ENCODE measurements at places on chromosomes 11 and 22. TPM values are rescaled to one million over a fixed set of nuclear protein-coding genes. Genes with fewer than 3 reads are reported as not detected.

The RFPL1 gene
- total RNA-seq, result not detected

- H3K27ac ChIP-seq, result no peak overlapping the region
- H3K4me3 ChIP-seq, result no peak overlapping the region
- peak; percentile 32 for DNase-seq
- H3K27me3 ChIP-seq, result peaks cover 13% of the 10 kb centered on the region
- H3K36me3 ChIP-seq, result no peaks in the 10 kb centered on the region
- H3K4me1 ChIP-seq, result peaks cover 9% of the 10 kb centered on the region
These were observed 13.1 kb downstream of the USP2 start for GRCh38 chr11:119368121-119369034.

DNA sequence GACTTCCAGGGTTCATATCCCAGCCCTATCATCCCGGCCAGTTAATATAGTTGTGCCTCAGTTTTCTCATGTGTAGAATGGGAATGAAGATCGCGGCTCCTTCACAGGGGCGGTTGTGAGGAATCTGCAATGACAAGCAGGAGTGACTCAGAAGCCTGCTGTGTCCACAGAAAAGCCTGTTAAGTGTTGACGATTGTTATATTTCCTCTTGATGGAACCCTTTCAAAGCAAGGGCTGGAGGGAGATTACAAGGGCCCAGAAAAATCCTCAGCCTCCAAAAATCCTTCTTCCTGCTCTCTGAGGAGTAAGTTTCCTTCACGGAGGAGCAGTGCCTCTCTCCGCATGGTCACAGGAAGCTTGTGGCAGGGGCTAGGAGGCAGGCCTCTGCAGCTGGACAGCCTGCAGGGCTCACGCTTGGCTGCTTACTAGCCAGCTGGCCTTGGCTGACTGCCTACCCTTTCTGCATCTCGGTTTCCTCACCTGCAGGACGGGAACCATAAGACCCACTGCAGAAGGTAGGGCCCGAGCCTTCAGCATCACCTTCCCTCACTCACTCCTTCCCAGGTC is 63.4 kb downstream of the CACNG2 start:
- H3K4me1 ChIP-seq, result no peaks in the 10 kb centered on the region
- peaks cover 88% of the 10 kb centered on the region for H3K27me3 ChIP-seq
- H3K36me3 ChIP-seq, result no peaks in the 10 kb centered on the region
- DNase-seq, result no peak

The RFPL3 gene
- total RNA-seq, result not detected

The CCDC90B gene
- total RNA-seq, result 21.8 TPM

- peaks cover 28% of the 10 kb centered on the region for H3K4me1 ChIP-seq
- no peak overlapping the region for H3K4me3 ChIP-seq
- H3K27me3 ChIP-seq, result no peaks in the 10 kb centered on the region
- no peak overlapping the region for H3K27ac ChIP-seq
These were observed 86.7 kb downstream of the APOL5 start for GRCh38 chr22:35804421-35804820.

The OR51I1 gene
- total RNA-seq, result not detected

DNA sequence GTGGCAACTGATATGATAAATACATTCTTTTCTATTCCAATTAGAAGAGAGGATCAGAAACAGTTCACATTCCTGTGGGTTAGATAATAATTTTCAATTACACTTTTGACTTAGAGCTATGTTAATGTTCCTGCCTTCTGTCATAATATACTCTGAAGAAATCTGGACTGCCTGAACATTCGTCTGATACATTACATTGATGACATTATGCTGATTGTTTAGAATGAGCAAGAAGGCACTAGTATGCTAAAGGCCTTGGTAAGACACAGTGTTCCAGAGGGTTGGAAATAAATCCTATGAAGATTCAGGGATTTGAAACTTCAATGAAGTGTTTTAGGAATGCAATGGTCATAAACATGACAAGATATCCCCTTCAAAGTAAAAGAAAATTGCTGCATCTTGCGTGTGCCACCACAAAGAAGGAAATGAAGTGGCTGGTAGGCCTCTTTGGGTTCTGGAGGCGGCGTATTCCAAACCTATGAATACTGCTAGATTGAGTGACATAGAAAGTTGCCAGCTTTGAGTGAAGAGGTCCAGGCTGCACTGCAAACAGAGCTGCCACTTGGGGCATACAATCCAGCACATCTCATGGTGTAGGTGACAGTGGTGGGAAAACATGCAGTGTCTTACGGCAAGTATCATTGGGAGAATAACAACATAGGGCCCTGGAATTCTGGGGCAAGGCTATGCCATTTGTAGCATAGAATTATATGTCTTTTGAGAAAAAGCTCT is 21.2 kb upstream of the PDE3B start:
- no peak overlapping the region for H3K4me3 ChIP-seq
- no peaks in the 10 kb centered on the region for H3K4me1 ChIP-seq
- no peak overlapping the region for H3K27ac ChIP-seq
- DNase-seq, result no peak

The LRRC56 gene
- 2.2 TPM for total RNA-seq

- no peak for DNase-seq
- no peak overlapping the region for H3K4me3 ChIP-seq
These were observed 2.9 kb downstream of the YPEL4 start for GRCh38 chr11:57646799-57647303.

- H3K4me3 ChIP-seq, result peak overlapping the region; percentile 83
- peaks cover 9% of the 10 kb centered on the region for H3K27me3 ChIP-seq
- DNase-seq, result no peak
- H3K4me1 ChIP-seq, result peaks cover 22% of the 10 kb centered on the region
- peaks cover 21% of the 10 kb centered on the region for H3K36me3 ChIP-seq
These were observed 35.2 kb upstream of the CREB3L1 start for GRCh38 chr11:46242041-46242951.

- peak overlapping the region; percentile 71 for H3K27ac ChIP-seq
- H3K27me3 ChIP-seq, result no peaks in the 10 kb centered on the region
- peaks cover 36% of the 10 kb centered on the region for H3K36me3 ChIP-seq
- peaks cover 20% of the 10 kb centered on the region for H3K4me1 ChIP-seq
- no peak for DNase-seq
These were observed 935 bp downstream of the LAMTOR1 start for GRCh38 chr11:72102162-72102561.

- DNase-seq, result no peak
- H3K4me1 ChIP-seq, result peaks cover 38% of the 10 kb centered on the region
- H3K36me3 ChIP-seq, result peaks cover 44% of the 10 kb centered on the region
- no peaks in the 10 kb centered on the region for H3K27me3 ChIP-seq
- peak overlapping the region; percentile 48 for H3K4me3 ChIP-seq
- H3K27ac ChIP-seq, result peak overlapping the region; percentile 92
These were observed 102.2 kb downstream of the BCR start for GRCh38 chr22:23282516-23282915.

The GUCD1 gene
- total RNA-seq, result 149 TPM

DNA sequence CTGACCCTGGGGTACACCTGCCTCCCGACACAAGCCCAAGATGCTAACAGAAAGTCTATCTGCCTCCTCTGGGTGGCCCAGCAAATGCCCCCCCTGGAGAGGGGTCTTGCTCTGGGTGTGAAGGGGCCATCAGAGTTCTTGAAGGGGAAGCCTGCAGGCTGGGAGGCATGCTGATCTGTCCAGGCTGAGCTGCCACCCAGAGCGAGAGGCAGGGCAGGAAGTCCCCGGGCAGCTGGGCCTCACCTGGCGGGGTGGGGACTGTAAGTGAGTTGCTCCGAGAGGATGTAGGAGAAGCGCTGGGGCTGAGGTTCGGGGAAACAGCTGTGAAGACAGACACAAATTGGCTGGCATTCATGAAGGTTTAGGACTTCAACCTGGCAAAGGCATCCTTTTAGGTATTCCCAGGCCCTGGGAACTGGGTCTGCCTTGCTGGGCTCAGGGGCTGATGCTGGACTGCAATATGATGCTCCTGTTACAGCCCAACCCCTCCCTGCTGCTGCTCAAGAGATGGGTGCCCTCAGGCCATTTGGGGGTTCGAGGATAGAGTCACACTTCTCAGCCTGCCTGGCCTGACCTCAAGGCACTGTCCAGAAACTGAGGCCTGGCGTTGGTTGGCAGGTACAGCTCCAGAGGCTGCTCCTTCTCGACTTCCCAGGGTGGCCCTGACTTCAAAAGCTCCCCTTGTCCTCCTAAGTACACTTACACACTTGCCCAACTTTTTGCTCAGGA is 60.2 kb upstream of the LYVE1 start:
- no peaks in the 10 kb centered on the region for H3K36me3 ChIP-seq
- peaks cover 18% of the 10 kb centered on the region for H3K27me3 ChIP-seq
- no peak overlapping the region for H3K27ac ChIP-seq
- H3K4me1 ChIP-seq, result no peaks in the 10 kb centered on the region
- DNase-seq, result no peak
- no peak overlapping the region for H3K4me3 ChIP-seq

GRCh38 chr11:77999446-78000030 is 5.1 kb upstream of the INTS4 start:
- no peak overlapping the region for H3K4me3 ChIP-seq
- H3K36me3 ChIP-seq, result peaks cover 4% of the 10 kb centered on the region
- H3K4me1 ChIP-seq, result peaks cover 8% of the 10 kb centered on the region
- no peaks in the 10 kb centered on the region for H3K27me3 ChIP-seq
- no peak for DNase-seq

GRCh38 chr11:65323813-65324212 is 9.1 kb downstream of the CDC42EP2 start:
- H3K4me1 ChIP-seq, result peaks cover 18% of the 10 kb centered on the region
- DNase-seq, result no peak
- H3K27me3 ChIP-seq, result no peaks in the 10 kb centered on the region
- H3K36me3 ChIP-seq, result peaks cover 81% of the 10 kb centered on the region
- no peak overlapping the region for H3K4me3 ChIP-seq
- peak overlapping the region; percentile 76 for H3K27ac ChIP-seq

The UBQLN3 gene
- not detected for total RNA-seq

The GRIK4 gene
- total RNA-seq, result not detected

- no peak overlapping the region for H3K27ac ChIP-seq
- H3K4me3 ChIP-seq, result no peak overlapping the region
- no peaks in the 10 kb centered on the region for H3K27me3 ChIP-seq
- no peaks in the 10 kb centered on the region for H3K4me1 ChIP-seq
- no peak for DNase-seq
These were observed 37.0 kb downstream of the LDLRAD3 start for GRCh38 chr11:35980686-35981390.

GRCh38 chr11:50192743-50193142 is 160.1 kb downstream of the OR4C45 start:
- H3K27me3 ChIP-seq, result no peaks in the 10 kb centered on the region
- H3K4me3 ChIP-seq, result no peak overlapping the region

- no peak overlapping the region for H3K27ac ChIP-seq
- no peak for DNase-seq
- no peaks in the 10 kb centered on the region for H3K27me3 ChIP-seq
- no peak overlapping the region for H3K4me3 ChIP-seq
These were observed 9.6 kb downstream of the SSTR3 start for GRCh38 chr22:37202716-37203115.

DNA sequence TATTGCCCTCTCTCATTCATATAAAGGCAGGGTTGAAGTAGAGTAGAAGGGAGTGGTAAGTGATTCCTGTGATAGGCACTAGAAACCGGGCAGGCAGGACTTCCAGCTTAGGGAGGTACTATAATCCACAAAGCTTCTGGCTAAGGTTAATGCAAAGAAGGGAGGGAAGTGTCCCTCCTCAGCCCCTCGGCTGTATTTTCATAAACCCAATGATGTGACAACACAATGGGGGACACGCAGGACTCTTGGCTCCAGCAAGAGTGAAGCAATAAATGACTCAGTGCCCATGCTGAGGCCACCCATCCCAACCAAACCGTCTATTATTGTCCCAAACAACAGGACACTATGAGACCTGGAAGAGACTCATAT is 90.7 kb downstream of the ETS1 start:
- peak overlapping the region; percentile 52 for H3K4me3 ChIP-seq
- peaks cover 66% of the 10 kb centered on the region for H3K4me1 ChIP-seq
- peaks cover 11% of the 10 kb centered on the region for H3K36me3 ChIP-seq
- H3K27me3 ChIP-seq, result no peaks in the 10 kb centered on the region
- peak overlapping the region; percentile 86 for H3K27ac ChIP-seq
- DNase-seq, result peak; percentile 34

DNA sequence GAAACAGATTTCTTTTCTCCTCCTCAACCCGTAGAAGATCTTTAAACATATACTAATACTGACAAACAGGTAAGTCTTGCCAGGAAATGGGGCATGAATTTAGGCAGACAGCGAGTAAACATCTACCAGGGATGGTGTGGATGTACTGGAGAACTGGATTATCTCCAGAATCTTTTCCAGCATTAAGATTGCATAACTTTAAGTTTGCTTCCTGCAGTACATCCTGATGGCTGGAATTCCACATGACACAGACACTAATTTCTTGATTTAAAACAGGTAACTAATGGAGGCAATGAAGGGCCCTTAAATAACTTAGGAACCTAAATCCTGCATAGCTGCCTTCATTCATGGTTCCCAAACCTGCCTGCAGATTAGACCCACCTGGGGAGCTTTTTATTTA is 40.7 kb downstream of the JHY start:
- no peak overlapping the region for H3K4me3 ChIP-seq
- no peak overlapping the region for H3K27ac ChIP-seq
- H3K4me1 ChIP-seq, result no peaks in the 10 kb centered on the region
- H3K27me3 ChIP-seq, result no peaks in the 10 kb centered on the region

DNA sequence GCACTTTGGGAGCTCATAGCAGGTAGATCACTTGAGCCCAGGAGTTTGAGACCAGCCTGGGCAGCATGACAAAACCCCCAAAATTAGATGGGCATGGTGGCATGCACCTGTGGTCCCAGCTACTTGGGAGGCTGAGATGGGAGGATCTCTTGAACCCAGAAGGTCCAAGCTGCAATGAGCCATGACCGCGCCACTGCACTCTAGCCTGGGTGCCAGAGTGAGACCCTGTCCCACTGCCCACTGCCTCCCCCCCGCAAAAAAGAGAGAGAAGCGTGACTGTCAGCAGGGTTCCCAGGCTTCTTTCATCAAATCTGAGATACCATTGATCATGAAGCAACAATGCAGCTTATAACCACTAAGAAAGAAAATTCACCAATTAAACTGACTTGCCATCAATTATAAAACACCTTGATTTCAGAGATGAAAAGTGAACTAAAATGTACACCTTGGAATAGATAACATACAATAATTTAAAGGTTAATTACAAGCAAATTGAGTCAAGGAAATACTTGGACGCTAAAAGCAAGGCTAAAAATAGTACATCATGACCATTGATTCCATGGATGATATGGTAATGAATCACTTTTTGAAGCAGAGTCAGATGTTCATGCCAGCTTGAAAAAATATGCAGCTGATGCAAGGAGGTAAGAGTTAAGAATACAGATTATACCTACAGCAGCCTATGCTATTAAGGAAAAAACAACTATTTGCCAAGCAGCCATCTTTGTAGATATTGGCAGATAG is 90.8 kb upstream of the ALKBH3 start:
- no peak for DNase-seq
- peaks cover 5% of the 10 kb centered on the region for H3K36me3 ChIP-seq
- no peaks in the 10 kb centered on the region for H3K27me3 ChIP-seq

The PGA5 gene
- not detected for total RNA-seq

The TRIOBP gene
- 86.5 TPM for total RNA-seq

DNA sequence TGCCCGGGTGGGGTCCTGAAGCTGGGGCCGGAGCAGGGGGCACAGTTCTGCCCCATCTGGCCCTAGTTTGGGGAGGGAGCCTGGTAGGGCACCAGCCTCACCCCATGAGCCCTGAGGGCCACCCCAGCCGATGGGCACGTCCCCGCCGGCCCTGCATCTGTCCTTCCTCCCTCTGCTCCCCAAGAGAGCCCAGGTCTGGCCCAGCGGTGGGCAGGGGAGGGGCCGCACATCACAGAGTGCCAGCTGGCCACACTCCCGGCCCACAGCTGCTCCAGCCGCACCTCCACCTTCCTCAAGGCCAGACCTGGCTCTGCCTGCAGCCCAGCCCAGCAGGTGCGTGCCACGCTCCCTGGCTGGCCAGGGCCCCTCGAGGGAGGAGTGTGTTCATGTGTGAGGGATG is 21.6 kb downstream of the BRSK2 start:
- no peaks in the 10 kb centered on the region for H3K4me1 ChIP-seq
- peaks cover 40% of the 10 kb centered on the region for H3K27me3 ChIP-seq
- no peak overlapping the region for H3K27ac ChIP-seq
- no peak overlapping the region for H3K4me3 ChIP-seq
- no peak for DNase-seq

The APOA5 gene
- not detected for total RNA-seq

All from Calu3 (cell line).